CD4-positive, alpha-beta T cell treated with Interleukin-15 for 4 hours (primary cell): ENCODE measurements at places on chromosomes 2 and 18.

DNA sequence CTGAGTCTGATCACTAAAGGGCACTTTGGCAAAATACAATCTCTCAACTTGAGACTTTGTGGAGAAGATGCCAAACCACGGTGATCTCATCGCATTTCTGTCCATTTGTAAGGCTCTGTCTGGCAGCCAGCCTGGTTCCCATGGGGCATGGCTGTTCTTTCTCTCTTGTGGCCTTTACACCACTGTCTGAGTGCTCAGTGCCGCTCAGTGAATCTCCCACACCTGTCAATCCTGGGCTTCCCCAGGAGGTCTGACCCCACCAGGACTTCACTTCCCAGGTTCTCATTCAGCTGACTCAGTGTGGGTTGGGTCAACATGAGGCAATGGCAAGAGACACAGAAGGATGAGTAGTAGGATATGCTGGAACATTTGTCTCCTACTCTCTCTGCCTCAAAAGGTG lies 96.8 kb upstream of the TRIB2 start:
- no peak for DNase-seq

DNA sequence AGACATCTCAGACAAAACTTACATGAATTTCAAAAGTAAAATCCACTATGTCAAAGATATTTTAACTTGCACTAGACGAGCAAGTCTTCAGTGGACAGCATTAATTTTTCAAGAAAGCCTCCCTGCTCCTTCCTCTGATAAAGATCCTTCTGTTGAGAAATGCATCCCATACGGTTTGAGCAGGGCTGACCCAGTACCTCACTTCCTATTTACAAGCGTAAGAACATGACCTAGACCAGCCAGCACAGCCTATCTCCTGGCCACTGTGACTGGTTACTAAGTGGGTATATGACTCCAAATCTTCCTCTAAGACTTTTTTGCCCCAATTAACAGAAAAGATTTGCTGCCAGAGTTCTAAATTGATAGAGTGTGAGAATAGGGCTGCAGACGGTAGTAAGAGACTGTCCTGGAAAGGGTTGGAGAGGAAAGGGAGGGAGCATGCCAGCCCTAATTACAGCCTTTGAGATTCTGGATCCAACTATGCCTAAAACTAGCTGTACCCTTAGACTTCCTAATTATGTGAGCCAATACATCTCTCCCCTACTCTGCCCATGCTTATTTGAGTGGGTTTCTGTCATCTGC lies 108.4 kb downstream of the PRELID3A start:
- no peak for DNase-seq

GRCh38 chr2:227238238-227239237 lies 74.1 kb downstream of the COL4A3 start:
- DNase-seq: peak; percentile 62

DNA sequence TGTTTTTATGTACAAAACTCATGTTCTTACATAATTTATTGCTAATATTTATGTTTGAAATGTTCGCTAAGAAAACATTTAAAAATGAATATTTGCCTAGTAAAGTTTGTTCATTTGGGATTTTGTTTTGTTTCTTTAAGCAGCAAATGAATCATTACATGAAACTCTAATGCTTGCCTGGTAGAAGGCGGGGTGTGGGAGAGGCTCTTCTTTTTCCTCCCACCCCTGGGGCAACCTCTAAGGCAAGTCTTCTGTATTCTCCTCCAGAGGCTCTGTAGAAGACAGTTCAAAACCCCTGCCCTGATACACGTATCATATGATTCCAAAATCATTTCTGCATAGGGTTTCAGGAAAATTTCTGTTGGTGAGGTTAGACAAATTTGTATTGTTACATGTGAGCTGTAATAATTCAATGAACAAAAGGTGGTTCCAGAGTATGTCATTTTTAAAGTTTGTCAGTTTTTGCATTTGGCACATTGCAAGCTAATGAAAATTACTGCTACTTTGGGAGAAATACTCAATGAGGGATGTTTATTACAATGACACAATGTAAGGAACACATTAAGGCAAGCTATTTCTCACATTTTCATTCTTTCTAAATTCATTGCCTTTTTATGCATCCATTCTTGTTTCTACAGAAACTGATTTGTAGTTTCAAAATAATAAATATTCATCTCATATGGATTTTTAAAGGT lies 302.3 kb upstream of the UBE2E3 start:
- DNase-seq: no peak

DNA sequence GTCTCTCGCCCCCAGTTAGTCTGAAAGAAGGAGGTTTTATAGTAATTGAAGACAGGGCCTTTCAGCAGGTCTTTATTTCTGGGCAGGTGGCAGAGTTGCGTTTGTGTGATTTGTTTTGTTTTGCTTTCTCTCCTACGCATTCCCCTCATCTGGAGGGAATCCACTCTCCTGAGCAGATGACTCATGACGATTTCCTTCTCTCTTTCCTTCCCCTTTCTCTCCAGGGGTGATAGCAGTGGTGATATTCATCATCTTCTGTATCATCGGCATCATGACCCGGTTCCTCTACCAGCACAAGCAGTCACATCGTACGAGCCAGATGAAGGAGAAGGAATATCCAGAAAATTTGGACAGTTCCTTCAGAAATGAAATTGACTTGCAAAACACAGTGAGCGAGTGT lies 888.8 kb downstream of the CNTNAP5 start:
- DNase-seq: no peak

DNA sequence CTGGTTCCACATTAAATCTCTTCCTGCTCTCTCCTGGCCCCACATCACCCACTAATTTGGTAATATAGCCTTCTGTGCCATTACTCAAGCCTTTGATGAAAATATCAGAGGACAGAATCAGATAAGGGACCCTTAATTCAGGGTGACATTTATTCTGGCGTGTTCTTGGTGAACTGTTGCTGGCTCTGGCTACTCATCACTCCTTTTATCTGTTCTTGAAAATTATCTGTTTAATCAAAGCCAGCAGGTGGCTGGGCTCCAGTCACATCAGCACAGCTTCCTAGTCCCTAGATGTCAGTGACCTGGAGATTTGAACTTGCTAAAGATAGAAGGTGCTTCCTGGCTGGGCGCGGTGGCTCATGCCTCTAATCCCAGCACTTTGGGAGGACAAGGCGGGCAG lies 26.9 kb upstream of the SLC35F6 start:
- no peak for DNase-seq

GRCh38 chr2:157903151-157903550 lies 27.0 kb upstream of the ACVR1 start:
- DNase-seq: no peak

GRCh38 chr2:203973676-203974075 lies 37.1 kb downstream of the ICOS start:
- DNase-seq: no peak
